Upper lobe of right lung (tissue), 1 donor: ENCODE measurements at places on chromosomes 5 and 9. TPM values are rescaled to one million over a fixed set of nuclear protein-coding genes. Genes with fewer than 3 reads are reported as not detected.

Gene DENND1A
- total RNA-seq, result 15.4 TPM

Gene PITX1
- total RNA-seq, result not detected

Gene GFI1B
- total RNA-seq, result 0.52 TPM

Gene FAM153A
- 4.3 TPM for total RNA-seq

Gene MAMDC2
- total RNA-seq, result 72.0 TPM

Gene PCA3
- total RNA-seq, result not detected

Gene MOB3B
- 17.8 TPM for total RNA-seq

Gene ANKRA2
- total RNA-seq, result 24.0 TPM

Gene FRRS1L
- total RNA-seq, result 0.09 TPM

Gene NEUROG1
- total RNA-seq, result not detected

Gene FRMD3
- 10.8 TPM for total RNA-seq

Gene HDAC3
- total RNA-seq, result 42.1 TPM

Gene SPINK7
- total RNA-seq, result not detected

Gene SPATA6L
- 12.6 TPM for total RNA-seq

Gene SLC36A3
- not detected for total RNA-seq

Gene KCNT1
- total RNA-seq, result 0.29 TPM

Gene CCNG1
- total RNA-seq, result 118 TPM

Gene PDE8B
- 4.9 TPM for total RNA-seq

Gene GLRA1
- total RNA-seq, result not detected
